Heart right ventricle (tissue), 16 donors: ENCODE measurements at places on chromosomes 4 and X.
A peak's percentile ranks its signal among the peaks of the same experiment; 100 is the strongest.

GRCh38 chr4:150682126-150682525 is 100.2 kb downstream of the MAB21L2 start:
- DNase-seq: no peak

- peak; percentile 25 for DNase-seq
Measured at GRCh38 chrX:69618803-69619202, 2.9 kb downstream of the EDA start.

DNA sequence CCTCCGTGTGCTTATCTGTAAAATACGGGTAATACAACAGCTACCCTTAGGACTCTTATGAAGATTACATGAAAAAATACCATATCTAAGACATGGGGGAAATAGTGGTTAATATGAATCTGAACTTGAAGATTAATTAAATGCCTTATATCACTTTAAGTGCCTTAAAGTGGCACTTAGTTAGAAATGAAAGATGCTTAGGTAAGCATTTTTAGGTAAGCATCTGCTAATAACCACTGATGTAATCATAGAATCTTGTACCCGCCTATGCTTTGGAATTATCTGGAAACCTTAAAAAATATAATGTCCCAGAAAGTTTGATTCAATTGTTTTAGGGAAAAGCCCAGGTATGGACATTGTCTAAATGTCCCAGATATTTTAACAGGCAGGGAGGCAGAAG is 12.2 kb downstream of the CLNK start:
- no peak for DNase-seq

- DNase-seq: no peak
Measured at GRCh38 chrX:109270580-109271484, 211.1 kb downstream of the GUCY2F start.

GRCh38 chr4:26161030-26161824 is 159.6 kb upstream of the RBPJ start:
- DNase-seq: no peak
